ENCODE measurements at places on chromosomes 16 and 17.

GRCh38 chr16:56734429-56734828 lies 4.5 kb downstream of the NUP93 start:
- no peak for DNase-seq

GRCh38 chr16:12228602-12229499 lies 252.3 kb downstream of the SNX29 start:
- DNase-seq, result peak; percentile 41

GRCh38 chr17:76449126-76449525 lies 3.8 kb downstream of the UBE2O start:
- DNase-seq, result no peak

GRCh38 chr16:4194661-4195060 lies 47.2 kb downstream of the SRL start:
- no peak for DNase-seq

DNA sequence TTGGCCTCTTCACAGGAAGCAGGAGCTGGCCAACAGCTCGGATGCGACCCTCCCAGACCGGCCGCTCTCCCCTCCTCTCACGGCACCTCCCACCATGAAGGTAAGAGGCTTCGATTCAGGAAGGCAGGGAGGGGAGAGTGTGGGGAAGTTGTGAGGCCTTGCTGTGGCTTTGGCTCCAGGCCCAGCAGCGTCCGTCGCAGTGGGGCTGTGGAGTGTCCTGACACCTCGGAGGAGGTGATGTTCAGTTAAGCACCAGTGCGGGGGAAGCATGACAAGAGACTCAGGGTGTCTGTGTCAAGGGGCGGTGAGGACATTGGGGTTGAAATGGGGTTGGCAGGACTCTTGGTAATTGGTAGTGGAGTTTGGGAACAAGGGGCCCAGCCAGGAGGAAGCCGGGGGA lies 109.0 kb downstream of the RAP1GAP2 start:
- DNase-seq, result no peak

GRCh38 chr16:80014241-80014939 lies 413.9 kb upstream of the MAF start:
- DNase-seq, result no peak

DNA sequence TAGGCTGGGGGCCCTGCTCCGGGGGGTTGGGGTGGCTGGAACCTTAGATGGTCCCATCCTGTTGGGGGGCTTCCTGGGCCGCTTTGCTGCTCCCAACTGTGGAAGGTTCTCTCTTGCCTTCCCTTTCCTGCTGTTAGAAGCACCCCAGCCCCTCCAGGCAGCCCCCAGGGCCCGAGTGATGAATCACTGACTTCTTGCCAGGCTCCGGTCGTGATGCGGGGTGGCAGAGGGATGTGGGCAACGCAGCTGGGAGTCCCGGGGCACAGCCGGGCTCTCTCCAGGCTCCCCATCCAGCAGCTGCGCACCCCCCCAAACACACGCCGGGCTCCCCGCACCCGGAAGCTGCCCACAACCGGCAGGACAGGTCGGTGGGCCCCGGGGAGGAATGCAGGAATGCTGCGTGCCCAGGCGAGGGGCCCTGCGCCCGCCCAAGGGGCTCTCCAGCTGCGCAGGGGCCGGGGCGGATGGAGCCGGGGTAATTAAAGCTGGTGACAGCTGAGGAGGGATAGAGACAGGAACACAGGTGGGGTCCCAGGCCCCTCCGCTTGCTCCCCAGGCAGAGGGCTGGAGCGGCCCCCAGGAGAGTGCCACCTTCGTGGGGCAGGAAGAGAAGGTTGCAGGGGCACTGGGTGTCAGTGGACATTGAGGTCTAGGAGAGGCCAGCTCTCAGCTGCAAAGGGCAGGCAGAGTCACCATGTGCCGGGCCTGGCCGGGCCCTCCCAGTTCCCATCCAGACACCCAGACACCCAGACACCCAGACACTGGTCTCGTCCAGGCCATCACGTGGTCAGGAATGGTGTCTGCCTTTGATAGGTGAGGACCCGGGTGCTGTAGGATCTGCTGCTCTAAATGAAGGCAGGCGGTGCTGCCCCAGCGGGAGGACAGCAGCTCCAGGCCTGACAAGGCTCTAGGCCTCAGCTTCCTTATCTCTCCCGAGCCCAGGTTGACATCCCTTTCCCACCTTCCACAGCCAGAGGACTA lies 15.0 kb upstream of the SLC38A10 start:
- DNase-seq, result peak; percentile 48

- DNase-seq, result no peak
These were observed 65.6 kb upstream of the SREBF1 start for GRCh38 chr17:17902376-17902775.

DNA sequence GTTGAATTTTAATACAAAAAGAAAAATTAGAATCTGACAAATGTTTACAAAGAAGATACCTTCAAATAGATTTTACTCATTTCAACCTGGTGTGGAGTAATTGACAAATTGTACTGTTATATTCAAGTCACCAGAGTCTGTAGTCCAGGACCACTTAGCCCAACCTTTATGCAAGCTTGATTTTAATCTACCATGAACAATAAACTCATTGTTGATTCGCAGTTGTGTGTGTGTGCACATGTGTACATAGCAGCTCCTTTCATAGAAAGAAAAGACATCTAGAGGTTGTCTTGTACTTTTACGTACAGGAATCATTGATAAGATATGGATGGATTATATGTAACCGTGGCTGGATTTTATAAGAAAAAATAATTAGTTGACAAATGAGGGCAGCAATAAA lies 20.7 kb upstream of the LRRC37A start:
- no peak for DNase-seq

GRCh38 chr17:17398943-17399926 lies 77.6 kb upstream of the MED9 start:
- DNase-seq, result no peak

- DNase-seq, result no peak
These were observed 1.3 kb upstream of the NOL11 start for GRCh38 chr17:67716405-67716798.

DNA sequence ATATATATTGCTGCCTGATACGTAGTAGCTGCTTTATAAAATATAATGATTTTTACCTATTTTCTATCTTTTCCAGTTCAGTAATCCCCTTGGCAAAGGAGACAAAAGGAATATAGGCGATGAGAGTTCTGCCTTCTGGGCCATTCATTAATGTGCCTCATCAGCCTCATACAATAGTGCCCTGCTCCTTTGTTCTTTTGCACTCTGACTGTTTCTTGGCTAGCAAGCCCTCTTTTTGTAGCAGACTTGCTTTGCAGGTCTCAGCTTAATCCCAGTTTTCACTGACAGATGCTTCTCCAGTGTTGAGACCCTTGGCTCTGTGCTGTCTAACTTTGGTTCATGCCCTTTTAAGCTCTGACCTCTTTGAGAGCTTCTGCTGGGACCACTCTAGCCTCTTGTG lies 10.4 kb downstream of the HSD17B2 start:
- no peak for DNase-seq

DNA sequence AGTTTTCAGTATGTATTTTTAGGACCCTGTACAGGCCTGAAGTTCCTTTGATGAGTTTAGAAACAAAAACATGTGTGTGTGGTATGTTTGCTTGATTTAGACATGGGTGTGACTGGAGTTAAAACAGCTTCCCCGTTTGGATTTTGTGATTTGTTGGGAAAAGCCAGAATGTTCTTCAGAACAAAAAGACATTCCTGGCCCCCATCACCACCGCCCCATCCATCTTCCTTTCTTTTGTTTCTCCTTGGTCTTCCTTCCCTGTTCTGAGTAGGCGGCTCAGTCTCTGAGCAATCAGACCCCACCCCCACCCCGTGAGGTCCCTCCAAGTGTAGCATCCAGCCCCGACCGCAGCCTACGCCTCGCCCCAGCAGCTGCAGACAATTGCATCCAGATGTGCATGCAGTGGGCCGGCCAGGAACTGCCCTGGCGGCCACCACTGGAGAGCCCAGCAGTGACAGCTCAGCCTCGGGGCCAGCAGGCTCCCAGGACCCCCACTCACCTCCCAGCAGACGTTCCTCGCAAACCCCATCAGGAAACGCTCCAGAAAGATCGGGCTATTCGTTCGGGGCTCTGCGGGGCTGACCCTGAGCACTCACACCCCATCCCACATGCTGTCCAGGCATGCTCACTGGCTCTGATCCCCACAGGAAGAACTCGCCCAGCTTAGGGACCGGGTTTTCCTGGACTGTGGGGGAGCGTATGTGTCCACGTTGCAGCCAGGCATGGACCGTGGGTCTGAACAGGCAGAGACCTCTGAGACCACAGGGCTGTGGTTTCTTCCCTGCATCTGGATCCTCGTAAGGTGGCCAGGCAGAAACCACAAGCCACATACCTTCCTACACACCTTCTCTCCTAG lies 99.8 kb upstream of the CDH5 start:
- peak; percentile 73 for DNase-seq

GRCh38 chr17:38703742-38704605 lies 1.1 kb upstream of the MLLT6 start:
- peak; percentile 84 for DNase-seq

DNA sequence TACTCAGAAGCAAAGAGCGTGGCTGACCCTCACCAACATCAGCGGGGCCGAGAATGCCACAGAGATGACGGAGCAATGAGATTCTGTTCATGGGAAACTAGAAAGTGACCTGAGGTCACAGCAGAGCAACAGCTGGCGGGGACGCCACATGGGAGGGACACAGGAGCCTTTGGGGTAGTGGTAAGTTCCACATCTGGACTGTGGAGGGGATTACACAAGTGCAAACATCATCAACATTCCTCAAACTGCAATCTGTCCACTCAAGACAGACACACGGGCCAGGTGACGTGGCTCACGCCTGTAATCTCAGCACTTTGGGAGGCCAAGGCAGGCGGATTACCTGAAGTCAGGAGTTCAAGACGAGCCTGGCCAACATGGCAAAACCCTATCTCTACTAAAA lies 11.2 kb downstream of the HAGH start:
- DNase-seq, result no peak

Data from right kidney (tissue), 9 donors.